ENCODE measurements at places on chromosomes 3 and 15.

DNA sequence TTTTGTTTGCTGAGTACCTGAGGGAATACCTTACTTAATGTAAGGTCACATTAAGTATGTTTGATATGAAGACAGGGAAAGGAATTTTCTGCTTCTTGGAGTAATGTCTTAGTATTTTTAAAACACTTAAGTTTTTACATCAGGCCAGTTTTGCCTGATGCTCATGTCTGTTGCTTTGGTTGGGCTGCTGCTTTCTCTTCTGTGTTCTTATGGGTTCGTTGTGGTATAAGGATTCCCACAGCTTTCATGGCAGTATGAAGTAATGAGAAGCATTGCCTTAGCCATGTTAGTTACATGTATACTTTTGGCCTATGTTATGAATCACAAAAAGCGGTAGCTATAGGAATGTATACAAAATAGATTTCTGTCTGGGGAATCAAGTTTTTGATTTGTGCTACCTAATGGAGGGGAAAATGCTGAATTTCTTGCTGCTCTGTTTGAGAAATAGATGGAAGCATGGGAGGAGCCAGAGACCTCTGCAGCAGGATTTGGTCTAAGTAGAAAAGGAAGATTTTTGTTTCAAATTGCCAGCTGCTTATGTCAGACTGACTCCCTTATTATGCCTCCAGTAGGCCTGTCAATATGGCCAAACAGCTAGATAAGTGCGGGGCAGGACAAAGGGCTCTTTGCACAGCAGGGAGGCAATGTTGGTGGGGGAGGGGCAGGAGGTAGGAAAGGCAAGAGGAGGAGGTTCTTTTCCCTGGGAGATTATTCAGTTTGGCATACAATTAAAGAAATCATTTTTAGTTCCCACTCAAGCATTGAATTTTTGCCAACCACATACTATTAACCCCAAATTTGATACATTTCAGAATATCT, 5.2 kb downstream of the SETD5 start:
- DNase-seq = no peak

- peak; percentile 84 for DNase-seq
Measured at GRCh38 chr15:40190591-40190990, 29.7 kb downstream of the BUB1B start.

- DNase-seq = no peak
Measured at GRCh38 chr15:40930430-40931299, 1.5 kb downstream of the DLL4 start.

DNA sequence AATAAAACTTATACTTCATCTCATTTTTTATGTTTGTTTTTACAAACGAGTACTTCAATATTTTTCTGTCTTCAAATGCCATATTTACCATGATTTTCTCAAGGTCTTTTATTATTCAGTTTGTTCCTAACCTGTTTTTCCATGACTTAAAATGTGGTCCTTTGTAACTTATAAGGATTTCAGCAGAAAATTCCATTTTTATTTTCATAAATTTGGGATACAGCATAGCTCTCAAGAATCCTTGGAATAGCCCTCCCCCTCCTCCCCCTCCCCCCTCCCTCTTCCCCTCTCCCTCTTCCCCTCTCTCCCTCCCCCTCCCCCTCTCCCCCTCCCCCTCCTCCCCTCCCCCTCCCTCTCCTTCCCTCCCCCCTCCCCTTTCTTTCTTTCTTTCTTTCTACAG, 14.9 kb upstream of the STX19 start:
- no peak for DNase-seq

DNA sequence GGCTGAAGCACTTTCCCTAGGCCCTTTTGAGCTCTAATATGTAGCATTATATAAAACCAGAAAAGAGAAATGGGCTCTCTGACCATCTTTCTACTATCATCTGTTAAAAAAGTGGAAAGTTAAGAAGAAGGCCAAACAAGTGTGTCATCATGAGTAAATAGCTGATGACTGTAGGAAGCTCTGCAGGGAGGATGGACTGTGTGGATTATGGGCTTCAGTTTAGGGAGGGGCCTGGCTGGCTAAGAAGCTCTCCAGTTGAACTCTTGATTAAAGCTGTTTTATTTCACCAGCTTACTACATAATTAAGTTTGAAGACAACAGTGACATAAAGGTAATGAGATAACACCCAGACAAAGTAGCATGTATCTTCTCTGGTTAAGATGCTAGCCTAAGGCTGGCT, 30.6 kb downstream of the INTS14 start:
- no peak for DNase-seq

GRCh38 chr3:117630885-117631284, 921.3 kb downstream of the TUSC7 start:
- DNase-seq = no peak

DNA sequence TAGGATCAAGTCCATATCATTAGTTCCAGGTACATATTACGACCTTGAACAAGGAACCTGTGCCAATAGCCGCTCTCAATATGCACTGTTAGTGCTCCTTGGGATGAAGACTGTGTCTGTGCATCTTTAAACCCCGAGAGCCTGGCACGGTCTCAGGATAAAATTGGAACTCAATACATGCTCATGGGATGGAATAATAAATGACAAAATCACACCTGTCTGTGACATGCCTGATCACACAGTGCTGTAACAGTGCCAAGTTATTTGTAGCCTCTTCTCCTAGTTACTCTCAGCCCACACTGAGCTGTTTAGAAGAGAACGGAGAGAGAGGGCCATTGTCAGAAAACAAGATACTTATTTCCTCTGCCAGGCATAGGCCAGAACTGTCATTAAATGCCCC, 82.2 kb downstream of the SSR3 start:
- DNase-seq = no peak

GRCh38 chr3:45640091-45640507, 45.5 kb downstream of the LIMD1 start:
- DNase-seq = peak; percentile 32

DNA sequence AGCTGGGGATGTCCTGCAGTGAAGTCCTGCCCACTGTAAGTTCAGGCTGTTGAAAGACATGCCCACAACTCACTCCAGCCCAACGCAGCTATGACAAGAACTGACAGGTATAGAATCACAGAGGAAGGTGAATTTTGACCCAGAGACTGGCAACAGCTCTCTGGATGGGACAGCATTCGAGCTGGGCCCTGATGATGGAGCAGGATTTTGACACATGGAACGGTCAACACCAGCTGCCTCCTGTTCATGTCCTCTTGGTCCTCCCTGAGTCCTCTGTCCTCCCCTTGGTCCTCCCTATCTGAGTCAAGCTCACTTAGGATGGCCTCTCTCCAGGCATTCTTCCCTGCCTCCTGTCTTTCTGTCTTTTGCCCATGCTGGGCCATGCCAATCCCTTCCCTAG, 15.2 kb upstream of the ACAN start:
- DNase-seq = no peak

DNA sequence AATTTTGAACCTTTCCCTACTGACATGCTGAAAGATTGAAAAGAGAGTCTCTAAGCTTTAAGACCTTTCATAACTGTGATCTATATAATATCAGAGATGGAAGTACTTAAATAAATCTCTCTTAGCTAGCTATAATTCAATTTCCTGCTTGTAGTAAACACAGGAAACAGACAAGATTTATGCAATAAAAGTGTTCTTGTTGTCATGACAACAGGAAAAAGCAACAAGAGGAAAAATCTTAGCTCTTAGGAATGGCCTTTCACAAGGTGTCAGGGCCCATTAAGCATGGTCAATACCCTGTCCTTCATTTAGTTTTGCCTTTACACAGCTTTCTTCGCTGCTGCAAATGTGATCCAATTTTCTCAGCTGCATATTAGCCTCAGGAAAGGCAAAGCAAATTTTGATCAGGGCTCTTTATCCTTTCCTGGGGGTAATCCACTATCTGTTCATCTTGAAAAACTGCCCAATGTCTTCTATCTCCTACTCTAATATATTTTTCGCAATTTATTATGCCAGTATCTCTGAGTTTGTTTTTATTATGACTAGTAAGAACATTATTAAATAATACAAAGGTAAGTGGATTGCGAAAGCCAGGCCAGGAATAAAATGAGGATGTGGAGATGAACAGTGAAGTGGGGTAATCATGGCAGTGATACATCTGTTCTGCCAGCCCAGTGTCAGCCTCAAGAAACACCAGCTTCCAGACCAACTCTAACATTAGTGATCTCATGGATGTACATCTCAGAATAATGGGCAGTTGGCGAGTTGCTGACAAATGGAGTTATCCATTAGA, 28.7 kb downstream of the SIDT1 start:
- peak; percentile 70 for DNase-seq

DNA sequence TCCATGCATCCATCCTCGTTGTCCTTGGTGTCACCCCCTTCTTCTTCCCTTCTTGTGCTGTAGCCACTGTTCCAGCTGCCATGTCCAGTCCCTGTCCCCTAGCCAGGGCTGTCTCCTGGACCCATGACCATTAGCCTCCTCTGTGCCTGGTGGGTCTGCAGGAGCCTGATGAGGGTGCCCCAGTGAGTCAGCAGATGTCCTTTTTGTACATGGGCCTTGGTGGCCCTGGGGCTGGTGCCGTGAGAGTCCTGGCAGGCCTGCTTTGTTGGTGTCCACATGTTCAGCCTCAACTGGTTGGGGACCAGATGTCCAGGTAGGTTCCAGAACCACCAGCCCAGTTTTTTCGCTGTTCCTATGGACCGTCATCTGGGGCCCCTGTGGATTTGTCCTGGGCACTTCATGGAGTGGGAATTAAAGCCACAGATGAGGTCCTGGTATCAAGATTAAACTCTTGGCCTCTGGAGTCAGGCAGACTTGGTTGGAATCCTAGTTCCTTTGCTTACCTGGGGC, 66.1 kb downstream of the FBLN2 start:
- DNase-seq = no peak
